ENCODE measurements at places on chromosomes 7 and 10.

DNA sequence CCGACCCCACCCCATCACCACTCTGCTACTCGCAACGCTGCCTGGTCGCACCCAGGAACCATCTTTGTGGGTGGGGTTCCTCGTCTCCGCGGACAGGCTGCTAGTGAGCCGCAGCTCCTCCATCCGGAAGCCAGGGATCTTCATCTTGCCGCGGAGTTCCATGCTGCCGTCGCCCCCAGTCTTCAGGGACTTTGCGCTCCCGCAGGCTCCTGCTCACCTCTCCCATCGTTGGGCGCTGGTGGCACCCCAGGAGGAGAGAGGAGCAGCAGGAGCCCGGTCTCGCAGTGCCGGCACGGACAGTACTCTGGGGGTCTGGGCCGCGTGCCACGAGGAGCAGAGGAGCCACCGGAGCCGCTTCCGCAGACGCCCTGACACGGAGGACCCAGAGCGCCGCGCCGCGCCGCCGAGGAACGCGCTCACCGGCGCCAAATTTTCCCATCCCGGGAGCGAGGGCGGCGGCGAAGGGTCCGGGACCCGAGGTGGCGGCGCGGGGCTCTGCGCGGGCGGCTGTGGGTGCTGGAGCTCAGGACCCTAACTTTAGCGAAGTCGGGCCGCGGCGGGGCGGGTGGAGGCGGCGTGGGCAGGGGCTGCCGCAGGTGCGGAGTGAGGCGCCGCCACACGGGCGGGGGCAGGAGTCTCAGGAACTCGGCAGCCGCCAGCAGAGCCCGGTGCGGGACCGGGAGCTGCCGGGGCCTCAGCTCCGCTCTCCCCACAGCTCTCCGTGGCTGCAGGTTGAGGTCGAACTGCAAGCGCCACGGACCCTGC is 750.1 kb upstream of the SORCS1 start:
- DNase-seq = no peak

GRCh38 chr7:77831481-77831880 is 32.9 kb downstream of the PHTF2 start:
- no peak for DNase-seq

DNA sequence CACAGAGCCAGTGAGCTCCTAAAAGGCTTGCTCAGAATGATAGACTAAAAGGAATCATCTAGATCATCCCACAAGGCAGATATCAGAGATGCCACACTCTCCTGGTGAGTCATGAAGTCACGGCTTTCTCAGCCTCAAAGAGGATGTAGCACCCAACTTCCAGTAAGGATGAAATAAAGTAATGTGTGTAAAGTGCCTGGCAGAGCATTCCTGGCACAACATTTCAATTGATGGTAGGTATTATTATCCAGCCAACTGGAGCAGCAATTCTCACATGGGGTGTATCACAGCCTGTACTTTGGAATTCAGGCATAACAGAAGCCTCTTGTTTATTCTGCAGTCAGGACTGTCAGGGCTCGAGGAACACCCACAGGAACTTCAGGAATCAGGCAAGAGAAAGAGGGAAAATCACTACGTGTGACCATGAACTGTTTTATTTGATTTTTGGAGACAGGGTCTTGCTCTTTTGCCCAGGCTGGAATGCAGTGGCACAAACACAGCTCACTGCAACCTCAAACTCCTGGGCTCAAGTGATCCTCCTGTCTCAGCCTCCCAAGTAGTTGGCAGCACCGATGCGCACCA is 5.3 kb upstream of the NAT16 start:
- DNase-seq = no peak

- DNase-seq = no peak
Observed at GRCh38 chr10:78295242-78295641, 261.6 kb downstream of the RPS24 start.

DNA sequence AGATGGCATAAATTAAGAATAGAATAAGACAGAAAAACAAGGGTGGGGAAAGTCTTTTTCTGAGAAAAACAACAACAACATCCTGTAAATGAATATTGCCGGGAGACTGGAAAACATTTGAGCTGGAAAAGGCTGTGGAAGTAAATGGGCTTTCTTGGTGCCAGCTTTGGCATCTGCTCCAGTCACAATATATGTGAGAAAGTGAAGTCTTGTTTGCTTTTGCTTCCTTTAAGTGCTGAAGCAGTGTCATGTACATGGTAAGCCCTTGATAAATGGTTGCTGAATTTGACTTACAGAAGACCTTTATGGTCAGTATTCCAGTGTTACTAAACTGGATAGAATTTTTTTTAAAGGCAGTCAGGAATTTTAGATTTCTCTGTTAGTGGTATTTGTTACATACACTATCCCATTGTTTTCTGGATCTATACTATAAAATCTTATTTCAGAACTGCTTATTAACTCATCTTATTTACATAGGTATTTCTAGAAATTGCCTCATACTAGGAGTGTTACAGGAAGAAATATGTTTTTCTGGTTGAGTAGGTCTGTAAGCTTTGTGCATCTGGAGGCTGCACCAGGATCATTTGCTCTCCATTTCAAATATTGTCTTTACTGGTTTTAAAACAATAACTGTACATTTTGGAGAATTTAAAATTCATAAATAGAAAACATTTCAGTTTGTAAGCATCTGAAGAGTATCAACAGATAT is 201.7 kb upstream of the FOXP2 start:
- DNase-seq = no peak

- DNase-seq = no peak
Observed at GRCh38 chr10:15378569-15378968, 7.5 kb upstream of the FAM171A1 start.

DNA sequence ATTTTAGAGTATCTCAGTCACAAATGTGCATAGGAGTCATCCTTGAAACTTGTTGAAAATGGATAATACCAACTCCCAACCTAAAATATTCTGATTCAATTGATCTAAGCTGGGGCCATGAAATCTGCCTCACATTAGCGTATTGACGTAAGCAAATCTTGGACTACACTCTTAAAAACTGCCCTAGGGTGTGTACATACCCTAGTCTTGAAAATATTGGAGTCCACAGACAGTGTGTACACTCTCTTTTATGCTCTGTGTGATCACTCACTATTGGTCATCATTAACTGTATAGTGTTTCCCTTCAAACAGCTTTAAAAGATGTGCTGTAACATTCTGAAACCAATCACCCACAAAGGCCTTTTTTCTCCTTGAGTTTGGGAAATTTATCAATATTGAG is 102.9 kb upstream of the FERD3L start:
- no peak for DNase-seq

DNA sequence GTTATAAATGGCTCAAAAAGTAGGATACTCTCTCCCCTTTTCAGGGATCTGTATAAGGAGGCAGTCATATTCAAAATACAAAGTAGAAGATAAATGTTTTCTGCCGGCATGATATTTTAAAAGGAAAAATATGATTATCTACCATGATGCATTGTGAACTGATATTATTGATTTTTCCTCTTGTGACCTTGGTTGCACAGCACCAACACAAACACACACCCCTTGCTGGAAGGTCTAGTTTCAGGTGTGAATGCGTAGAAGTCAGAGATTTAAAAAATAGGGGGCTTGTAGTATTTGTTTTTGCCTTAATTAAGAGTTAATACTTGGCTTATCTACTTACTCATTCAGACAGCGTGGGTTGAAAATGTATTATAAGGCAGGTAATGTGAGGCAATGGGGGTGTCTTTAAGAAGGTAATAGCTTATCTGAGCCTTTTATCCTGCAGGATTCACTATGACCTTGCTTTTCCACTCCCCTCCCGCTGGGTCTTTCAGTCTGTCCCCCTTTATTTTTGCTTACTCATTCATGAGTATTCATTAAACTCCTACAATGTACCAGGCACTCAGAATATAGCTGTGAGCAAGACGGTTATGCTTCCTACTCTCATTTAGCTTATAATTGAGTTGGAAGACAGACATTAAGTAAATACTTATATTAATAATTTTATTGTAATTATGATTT is 390.6 kb downstream of the SDK1 start:
- no peak for DNase-seq

DNA sequence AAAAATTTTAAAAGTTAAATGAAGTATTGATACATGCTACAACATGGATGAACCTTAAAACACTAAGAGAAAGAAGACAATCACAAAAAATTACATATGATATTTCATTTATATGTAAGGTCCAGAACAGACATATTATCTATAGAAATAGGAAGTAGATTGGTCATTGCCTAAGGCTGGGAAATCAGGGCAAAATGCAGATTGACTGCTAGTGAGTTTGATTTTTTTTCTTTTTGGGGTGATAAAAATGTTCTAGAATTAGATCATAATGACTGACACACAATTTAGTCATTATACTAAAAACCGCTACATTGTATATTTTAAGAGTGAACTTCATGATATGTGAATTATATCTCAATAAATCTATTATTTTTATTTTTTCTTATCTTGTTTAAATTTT is 88.3 kb downstream of the CPEB3 start:
- no peak for DNase-seq

- DNase-seq = no peak
Observed at GRCh38 chr10:67257018-67257417, 331.2 kb downstream of the LRRTM3 start.

- DNase-seq = no peak
Observed at GRCh38 chr7:86437951-86438450, 205.7 kb upstream of the GRM3 start.

DNA sequence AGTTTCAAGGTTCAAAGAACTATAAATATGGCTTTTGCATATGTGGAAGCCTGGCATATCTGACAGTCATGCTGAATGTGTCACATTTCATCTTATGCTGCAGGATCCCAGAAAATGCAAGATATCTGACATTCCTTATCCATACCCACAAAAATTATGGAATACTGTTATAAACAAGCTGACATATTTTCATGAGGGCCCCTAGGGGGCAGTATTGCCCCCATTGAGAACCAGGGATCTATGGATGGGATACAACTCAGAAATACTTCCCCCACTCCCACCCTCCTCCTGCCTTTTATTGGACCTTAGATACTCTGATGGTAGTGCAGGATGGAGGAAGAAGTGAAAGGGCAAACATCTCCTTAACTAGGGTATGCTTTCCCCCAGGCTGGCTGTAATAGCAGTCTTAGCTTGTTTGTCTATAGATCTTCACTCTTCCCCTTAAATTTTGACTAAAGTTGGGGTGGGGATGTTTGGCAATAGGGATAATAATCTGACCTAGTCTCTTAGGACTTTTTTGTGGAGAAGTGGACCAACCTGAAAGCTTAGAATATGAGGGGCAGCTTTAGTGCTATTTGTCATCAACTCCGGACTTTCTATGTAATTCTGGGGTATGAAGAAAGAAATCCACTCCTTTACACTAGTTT is 3.5 kb upstream of the GNGT1 start:
- peak; percentile 56 for DNase-seq

GRCh38 chr7:14714161-14714728 is 188.3 kb downstream of the DGKB start:
- no peak for DNase-seq

GRCh38 chr7:34991938-34992840 is 45.1 kb downstream of the DPY19L1 start:
- DNase-seq = no peak

GRCh38 chr10:15990535-15991129 is 130.3 kb upstream of the MINDY3 start:
- DNase-seq = no peak

GRCh38 chr7:79734181-79734580 is 280.7 kb upstream of the MAGI2 start:
- no peak for DNase-seq

- DNase-seq = no peak
Observed at GRCh38 chr7:3206101-3206500, 95.0 kb upstream of the SDK1 start.

DNA sequence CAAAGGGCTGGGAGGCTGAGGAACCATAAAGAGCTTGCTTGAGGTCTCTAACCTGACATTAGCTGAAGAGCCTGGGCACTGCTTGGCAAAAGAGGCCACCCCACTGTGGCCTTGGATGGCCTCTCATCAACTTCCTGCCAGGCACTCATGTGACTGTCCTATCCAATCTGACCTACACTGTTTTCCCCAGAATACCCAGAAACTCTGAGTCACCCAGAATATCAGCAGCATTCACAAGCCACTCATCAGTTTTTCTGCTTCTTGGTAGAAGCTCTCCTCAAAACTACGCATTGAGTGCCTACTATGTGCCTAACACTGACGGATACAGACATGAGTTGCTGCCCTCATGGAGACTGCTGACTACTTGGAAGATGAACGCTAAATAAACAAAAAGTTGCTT is 4.1 kb upstream of the NT5C2 start:
- DNase-seq = peak; percentile 13

- DNase-seq = no peak
Observed at GRCh38 chr7:143331179-143331801, 15.4 kb downstream of the CLCN1 start.

- DNase-seq = no peak
Observed at GRCh38 chr10:4566011-4566410, 260.0 kb upstream of the AKR1E2 start.

DNA sequence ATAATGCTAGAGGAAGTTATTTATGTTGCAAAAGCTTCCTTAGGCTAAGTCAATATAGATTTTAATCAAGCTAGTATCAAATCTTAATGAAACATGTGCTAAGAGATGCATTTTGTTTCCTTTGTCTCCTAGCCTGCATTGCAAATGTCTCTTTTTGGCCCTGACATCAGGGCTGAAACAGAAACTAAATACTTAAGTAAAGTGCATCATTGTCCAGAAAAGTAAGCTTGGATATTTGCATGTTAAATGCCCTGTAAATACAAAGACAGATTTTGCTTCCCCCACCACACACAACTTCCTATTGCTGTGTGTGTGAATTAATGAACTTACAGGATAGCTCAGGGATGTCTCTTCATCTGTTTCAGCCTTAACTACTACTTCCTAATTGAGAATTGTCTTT is 10.0 kb upstream of the STAMBPL1 start:
- DNase-seq = no peak

GRCh38 chr10:84341538-84341856 is 13.1 kb downstream of the CCSER2 start:
- no peak for DNase-seq

DNA sequence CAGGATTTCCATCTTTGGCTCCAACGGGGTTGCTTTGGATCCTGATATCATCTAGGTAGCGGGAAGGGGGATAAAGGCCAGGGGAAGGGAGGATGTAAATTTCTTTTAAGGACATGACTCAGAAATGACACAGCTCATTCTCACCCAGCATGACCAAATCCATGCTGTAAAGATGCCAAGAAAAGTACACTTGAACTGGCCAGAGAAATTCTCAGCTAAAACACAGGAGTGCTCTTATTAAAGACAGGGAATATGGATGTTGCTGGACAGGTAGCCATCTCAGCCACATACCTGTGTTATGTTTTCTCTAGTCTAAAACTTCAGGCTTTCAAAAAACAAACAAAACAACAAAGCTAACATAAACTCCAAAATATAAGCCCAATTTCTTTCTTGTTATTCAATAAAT is 68.3 kb downstream of the NAMPT start:
- peak; percentile 14 for DNase-seq

DNA sequence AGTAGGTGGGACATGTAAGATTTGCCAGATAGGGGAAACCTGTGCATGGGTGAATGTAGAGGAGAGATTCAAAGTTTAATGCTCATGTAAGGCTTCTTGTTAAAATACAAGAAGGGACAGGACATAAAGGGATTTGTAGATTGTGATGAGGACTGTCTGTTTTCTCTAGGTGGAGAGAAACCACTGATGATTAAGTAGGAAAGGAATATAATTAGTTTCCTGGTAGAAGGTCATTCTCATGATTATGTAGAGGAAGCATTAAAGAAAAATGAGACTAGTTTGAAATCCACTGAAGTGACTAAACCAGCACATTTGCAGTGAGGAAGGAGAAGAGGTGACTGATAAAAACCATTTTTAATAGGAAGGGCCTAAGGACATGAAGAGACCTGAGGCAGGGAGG is 19.6 kb upstream of the MACC1 start:
- DNase-seq = no peak

Measured in muscle of arm (tissue), 14 donors.